ENCODE measurements at places on chromosomes 3 and 15. TPM values are rescaled to one million over a fixed set of nuclear protein-coding genes. Genes with fewer than 3 reads are reported as not detected.

ADGRG7 gene
- not detected for total RNA-seq

TYRO3 gene
- 17.8 TPM for total RNA-seq

ELL3 gene
- 1.5 TPM for total RNA-seq

MESP2 gene
- 0.21 TPM for total RNA-seq

ROPN1 gene
- not detected for total RNA-seq

GOLGA8O gene
- total RNA-seq = not detected

GOLGA8H gene
- not detected for total RNA-seq

- no peak for DNase-seq
These were observed 397.1 kb upstream of the CFAP20DC start for GRCh38 chr3:59446775-59447465.

DNA sequence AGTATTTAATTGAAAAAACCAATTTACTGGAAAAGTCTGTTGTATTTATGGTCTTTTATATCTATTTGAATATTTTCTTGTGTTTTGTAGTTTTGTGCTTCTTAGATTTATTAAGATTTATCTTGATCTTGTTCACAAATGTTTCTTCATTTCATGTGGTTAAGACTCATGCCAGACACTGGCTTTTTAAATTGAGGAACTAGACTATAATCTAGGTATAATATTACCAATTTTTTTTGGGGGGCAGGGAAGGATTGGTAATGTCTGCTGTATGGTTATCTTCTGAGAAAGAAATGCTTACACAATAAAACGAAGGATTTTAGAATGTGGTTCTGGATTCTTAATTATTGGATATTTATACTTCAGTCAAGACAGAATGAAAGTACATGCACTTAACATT is 24.9 kb downstream of the AP4E1 start:
- no peak for DNase-seq

DNA sequence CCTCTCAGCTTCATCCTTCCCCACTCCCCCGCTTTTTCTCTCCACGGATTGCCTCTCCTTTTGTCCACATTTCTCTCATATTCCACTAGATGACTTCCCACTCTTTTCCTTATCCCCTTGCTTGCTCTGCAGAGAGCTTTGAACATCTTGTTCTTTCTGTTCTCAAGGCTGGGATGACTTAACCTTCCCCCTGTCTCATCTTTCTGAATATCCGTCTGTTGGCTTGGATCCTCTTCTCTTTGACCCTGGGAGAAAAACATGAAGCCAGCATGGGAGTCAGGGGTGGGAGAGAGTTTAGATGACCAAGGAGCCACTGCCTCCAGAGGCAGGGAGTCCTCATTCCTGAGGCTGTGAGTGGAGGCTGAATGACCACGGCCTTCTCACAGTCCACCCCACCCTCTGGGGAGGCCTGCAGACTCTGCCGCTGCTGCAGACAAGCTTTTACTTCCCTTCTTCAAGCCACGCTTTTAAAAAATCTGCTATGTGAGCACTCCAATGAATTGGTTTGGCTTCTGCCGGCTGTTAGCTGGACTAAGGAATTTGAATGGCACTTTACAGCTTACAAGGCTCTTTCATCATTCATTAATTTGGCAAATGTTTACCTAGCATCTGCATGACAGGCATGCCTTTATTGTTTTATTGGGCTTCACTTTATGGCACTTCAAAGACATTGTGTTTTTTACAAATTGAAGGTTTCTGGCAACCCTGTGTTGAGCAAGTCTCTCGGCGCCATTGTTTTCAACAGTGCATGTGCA is 111.6 kb upstream of the SLC6A6 start:
- DNase-seq = peak; percentile 8

GRCh38 chr3:61087465-61087864 is 163.8 kb downstream of the FHIT start:
- no peak for DNase-seq

DNA sequence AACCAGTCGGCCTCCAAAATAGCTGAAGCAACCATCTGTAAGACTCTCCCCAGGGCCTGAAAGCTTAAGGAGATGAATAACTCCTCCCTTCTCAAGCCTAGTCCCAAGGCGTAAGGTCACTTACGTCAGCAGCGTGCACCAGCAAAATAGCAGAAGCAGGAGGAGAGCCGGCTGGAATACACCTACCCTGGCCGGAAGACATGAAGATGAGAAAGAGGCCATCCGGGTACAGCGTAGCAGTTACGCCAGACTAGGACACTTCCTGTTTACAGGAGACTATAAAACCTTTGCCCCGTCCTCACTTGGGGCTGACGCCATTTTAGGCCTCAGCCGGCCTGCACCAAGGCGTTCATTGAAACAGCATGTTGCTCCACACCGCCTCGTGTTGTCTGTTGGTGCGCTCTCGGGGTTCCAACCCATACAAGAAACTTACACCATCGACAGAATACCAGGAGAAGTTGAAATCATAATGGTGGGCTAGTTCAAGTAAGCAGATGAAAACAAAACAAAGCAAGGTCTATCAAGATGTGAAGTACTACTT is 2.5 kb downstream of the CFAP92 start:
- DNase-seq = no peak

DNA sequence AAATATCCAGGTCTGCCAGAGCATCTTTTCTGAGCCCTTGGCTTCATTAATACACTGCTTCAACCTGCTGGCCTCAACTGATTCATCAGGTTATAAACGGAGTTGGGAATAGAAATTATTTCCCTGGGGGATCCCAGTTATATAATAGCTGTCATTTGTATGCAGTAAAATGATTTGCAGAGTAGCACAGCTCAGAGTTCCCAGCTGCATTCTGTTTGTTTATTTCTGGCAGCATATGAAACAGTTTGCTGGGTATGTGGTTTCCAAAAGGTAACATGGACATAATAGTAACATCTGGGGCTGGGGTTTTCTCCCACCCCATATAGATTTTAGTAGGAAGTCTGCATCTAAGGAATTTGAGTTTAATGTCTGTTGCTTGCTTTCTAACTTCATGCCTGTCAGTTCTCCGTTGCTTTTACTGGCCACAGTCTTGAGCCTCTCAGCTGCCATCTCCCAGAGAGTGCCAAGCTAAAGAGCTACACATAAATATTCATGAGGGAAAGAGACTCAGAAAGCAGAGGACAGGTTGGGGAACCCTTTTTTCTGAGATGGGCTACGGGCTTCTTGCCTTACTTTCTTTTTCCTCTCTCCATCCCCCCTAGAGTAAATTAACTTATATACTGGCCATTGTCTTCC is 124.6 kb downstream of the TMEM108 start:
- DNase-seq = no peak

DNA sequence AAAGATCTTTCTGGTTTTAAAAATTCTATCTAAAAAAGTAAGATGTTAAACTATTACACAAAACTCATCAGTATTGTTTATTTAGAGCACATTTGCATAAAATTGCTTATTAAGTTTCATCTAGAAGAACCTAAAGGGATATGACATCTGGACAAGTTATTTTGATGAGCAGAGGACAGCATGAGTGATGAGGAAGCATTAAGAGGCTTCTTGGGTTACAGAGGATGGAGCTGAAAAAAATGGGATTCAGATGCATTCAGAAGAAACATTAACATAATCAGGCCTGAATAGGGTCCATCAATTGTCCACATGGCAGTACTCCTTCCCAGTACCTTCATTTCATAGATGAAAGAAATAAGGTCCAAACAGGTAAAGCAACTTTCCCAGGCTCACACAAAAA is 41.6 kb downstream of the IMPG2 start:
- no peak for DNase-seq
